ENCODE measurements at places on chromosomes 6 and 20. TPM values are rescaled to one million over a fixed set of nuclear protein-coding genes. Genes with fewer than 3 reads are reported as not detected.

Gene KIAA1755
- total RNA-seq, result 0.16 TPM

Gene TRIM15
- not detected for total RNA-seq

Gene C4B
- 9.9 TPM for total RNA-seq

Gene MYT1
- not detected for total RNA-seq

Gene PHACTR3
- 0.11 TPM for total RNA-seq

Gene MEP1A
- not detected for total RNA-seq

Gene DPPA5
- not detected for total RNA-seq

Gene SLC17A1
- total RNA-seq, result not detected

Gene TCF21
- total RNA-seq, result 0.38 TPM

Gene CLDN20
- total RNA-seq, result not detected

Gene PTCHD4
- total RNA-seq, result 0.20 TPM

Gene RAB44
- total RNA-seq, result not detected

Gene MUC21
- not detected for total RNA-seq

Gene HLA-DRB1
- 36.3 TPM for total RNA-seq

Gene CRIP3
- not detected for total RNA-seq

Gene CLPSL1
- total RNA-seq, result not detected

Gene KCNK17
- not detected for total RNA-seq

Gene TTK
- not detected for total RNA-seq

Gene SLCO4A1
- total RNA-seq, result 8.5 TPM

Gene SIRPB2
- total RNA-seq, result 1.1 TPM

Gene FAM162B
- total RNA-seq, result 4.1 TPM

Gene SLC22A1
- total RNA-seq, result 3.3 TPM

Gene HLA-DQB1
- 4.1 TPM for total RNA-seq

Gene ZNF165
- total RNA-seq, result 0.48 TPM

Gene PACSIN1
- 0.11 TPM for total RNA-seq

Gene ABHD12
- total RNA-seq, result 10.9 TPM

Gene JAG1
- 10.4 TPM for total RNA-seq

Gene KATNA1
- 10.7 TPM for total RNA-seq

Gene B3GAT2
- not detected for total RNA-seq

Gene SRMS
- not detected for total RNA-seq

Gene BEND3
- total RNA-seq, result 1.6 TPM

Gene C20orf96
- total RNA-seq, result 2.1 TPM

Gene RIPPLY2
- not detected for total RNA-seq

Gene ANGPT4
- total RNA-seq, result not detected

Gene GLP1R
- total RNA-seq, result not detected

Gene TPX2
- total RNA-seq, result 2.2 TPM

Gene SMIM13
- total RNA-seq, result 16.6 TPM

Gene SNX9
- total RNA-seq, result 23.4 TPM

Gene HLA-DOB
- not detected for total RNA-seq

Gene SLC25A27
- total RNA-seq, result 8.4 TPM

Gene FAXC
- not detected for total RNA-seq

Gene LRP11
- 9.3 TPM for total RNA-seq

Gene SCUBE3
- total RNA-seq, result 0.10 TPM

Gene BTNL2
- total RNA-seq, result not detected

Gene TP53TG5
- total RNA-seq, result not detected

Gene ADGRG6
- total RNA-seq, result 2.3 TPM
